ENCODE measurements at places on chromosomes 6 and 20.

- DNase-seq = no peak
Observed at GRCh38 chr6:30747902-30748769, 3.8 kb upstream of the IER3 start.

DNA sequence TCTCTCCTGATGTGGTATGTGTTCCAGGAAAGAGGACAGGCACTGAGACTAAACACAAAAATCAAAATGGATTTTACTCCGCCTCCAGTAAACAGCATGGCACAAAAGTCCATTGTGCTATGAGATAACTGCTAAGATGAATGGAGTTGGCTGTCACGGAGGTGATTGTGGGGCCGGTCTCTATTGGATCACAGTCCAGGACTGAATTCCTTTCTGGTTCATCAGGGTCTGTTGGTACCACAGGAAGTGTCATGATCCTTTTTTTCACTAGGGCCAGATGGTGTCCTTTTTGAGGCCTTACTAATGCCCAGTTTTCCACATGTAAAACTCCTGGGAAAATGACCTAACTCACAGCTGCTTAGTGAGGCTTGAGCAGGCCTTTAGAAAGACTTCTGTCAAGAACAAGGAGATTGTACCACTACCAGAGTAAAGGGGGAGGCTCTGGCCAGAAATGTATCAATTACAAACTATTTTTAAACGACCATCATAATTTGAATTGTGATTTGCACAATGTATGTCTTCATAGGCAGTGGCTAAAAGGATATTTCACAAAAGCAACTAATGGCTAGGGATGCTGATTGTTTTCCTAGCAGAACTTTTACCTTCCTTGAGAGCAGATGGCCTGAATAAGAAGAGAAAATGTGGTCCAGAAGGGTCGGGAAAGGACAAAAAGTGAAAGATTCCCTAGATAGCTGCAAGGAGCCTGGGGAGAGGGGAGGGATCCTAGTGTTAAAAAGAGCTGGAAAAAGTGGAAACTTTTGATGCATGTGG lies 192.2 kb upstream of the POU3F2 start:
- peak; percentile 46 for DNase-seq

DNA sequence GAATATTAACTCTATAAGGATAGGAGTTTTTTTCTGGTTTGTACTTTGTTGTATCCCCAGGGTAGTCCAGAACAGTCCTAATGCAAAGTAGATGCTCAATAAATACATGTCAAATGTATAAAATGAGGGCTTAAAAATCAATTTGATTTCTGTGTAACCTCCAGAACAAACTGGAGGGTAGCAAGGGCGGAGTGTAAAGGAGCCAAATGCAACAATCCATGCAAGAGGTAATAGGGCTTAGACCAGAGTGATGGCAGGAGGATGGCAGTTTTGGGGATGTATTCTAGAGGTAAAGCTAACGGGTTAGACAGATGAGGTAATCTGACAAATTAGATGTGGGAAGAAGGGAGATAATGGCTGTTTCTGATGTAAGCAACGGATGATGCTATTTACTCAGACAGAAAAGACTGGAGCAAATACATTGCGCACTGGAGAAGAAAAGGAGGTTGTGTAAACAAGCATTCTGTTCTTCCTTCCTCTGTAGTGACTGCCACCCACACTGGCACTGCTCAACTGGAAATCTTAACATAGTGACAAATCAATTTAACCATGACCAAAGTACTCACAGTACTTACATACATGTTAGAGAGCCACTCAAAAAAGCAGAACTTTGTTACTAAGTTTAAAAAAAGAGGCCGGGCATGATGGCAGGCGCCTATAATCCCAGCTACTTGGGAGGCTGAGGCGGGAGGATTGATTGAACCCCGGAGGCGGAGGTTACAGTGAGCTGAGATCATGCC lies 2.0 kb downstream of the ZNF318 start:
- DNase-seq = no peak

DNA sequence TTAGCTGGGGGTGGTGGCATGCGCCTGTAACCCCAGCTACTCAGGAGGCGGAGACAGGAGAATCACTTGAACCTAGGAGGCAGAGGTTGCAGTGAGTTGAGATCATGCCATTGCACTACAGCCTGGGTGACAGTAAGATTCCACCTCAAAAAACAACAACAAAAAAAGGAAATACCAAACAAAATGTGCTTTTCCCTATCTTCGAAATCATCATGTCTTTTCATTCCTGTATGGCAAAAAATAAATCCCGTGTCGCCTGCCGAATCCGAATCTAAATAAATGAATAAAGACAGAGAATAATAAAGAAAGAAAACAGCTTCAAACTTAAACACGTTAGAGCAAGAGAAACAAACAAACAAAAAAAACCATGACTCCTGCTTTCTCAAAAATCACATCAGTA lies 11.8 kb downstream of the B4GALT5 start:
- no peak for DNase-seq

- DNase-seq = no peak
Observed at GRCh38 chr20:42152575-42152974, 534.4 kb upstream of the CHD6 start.

GRCh38 chr6:32659856-32660595 lies 6.4 kb downstream of the HLA-DQB1 start:
- no peak for DNase-seq

- no peak for DNase-seq
Observed at GRCh38 chr6:90458353-90459224, 128.3 kb downstream of the MAP3K7 start.

DNA sequence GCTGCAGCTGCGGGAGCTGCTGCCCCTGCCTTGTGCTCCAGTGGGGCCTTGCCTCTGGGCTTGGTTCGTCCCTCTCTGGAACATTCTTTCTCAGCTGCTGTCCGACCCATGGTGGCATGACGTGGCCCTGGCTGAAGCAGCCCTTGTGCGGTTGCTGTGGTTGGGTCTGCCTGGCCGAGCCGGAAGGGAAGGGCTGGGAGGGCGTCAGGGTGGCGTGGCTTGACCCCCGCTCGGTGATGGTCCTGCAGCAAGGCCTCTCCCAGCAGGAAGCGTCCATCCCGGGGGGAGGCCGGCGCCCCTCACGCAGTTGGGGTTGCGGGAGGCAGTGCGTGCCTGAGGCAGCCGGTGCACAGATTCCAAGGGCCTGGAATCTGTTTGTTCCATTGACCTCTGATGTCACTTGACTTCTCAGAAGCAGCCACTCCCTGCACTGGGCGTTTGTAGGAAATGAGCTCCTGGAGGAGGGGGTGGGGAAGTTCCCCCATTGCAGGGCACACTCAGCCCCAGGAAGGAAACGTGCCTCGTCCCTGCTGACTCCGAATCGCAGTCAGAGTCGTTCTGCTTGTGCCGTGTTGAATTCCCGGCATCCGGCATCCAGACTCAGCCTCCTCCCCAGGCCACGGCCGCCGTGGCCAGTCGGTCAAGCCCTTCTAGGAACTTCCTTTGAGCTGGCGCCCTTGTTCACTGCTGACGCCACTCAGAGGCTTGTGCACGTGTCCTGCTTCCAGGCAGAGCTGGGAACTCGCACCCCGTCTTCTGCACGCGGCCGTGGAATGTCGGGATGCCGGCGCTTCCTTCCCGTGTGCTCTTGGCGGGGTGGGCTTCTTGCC lies 9.7 kb upstream of the TNFRSF6B start:
- DNase-seq = peak; percentile 80

DNA sequence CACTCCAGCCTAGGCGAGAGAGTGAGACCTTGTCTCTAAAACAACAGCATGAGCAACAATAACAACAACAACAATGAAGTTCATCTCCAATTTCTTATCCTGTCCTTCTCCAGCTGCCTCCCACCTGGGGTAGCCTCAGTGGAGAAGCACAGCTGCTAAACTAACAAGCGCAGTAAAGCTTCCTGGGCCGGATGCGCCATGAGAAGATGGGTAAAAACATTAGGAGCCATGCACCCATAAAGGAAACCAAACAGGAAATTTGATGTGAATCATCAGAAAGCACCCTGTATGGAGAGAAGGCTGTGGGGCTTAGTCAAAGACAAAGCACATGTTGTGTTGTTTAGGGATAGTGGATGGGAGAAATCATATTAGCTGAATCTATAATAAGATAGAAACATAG lies 61.1 kb upstream of the CCN6 start:
- peak; percentile 55 for DNase-seq

DNA sequence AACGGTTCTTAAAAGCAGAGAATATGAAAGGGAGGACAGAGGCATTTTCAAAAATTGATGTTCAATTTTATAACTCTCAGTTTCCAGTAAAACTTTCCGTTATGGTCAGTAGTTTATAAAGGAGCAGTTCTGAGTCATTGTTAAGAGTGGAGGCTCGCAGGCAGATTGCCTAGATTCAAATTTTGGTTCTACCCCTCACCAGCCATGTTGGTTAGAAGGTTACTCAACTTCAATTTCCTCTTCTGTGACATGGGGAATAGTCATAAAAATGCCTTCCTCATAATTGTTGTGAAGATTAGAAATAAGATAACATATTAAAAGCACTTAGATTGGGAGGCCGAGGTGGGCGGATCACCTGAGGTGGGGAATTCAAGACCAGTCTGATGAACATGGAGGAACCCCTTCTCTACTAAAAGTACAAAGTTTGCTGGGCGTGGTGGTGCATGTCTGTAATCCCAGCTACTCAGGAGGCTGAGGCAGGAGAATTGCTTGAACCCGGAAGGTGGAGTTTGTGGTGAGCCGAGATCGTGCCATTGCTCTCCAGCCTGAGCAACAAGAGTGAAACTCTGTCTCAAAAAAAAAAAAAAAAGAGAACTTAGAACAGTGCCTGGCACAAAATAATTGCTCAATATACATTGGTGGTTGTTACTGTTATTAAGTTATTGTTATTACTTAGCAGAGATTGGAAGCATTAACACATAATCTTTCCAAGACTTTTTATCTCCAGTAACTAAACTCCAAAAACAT lies 348.9 kb downstream of the NRN1 start:
- DNase-seq = peak; percentile 11

DNA sequence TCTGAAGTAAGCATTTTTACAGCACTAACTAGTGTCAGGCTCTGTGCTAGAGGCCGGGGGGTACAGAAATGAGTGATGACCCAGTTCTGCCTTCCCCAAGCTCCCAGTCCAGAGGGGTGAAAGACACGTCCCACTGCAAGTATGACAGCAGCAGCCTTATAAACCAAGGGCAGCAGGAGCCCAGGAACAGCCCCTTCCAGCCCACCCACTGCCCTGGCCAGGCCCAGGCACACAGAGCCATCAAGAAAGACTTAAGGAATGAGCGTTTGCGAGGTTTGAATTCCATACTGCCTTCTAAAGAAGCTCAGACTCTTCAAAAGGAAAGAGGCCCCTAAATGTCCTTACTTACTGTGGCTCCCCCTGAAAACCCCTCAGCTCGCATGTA lies 10.0 kb downstream of the TRERF1 start:
- no peak for DNase-seq

GRCh38 chr6:84791233-84791632 lies 26.8 kb upstream of the TBX18 start:
- peak; percentile 40 for DNase-seq

GRCh38 chr20:53914781-53915445 lies 155.5 kb downstream of the BCAS1 start:
- DNase-seq = peak; percentile 44

DNA sequence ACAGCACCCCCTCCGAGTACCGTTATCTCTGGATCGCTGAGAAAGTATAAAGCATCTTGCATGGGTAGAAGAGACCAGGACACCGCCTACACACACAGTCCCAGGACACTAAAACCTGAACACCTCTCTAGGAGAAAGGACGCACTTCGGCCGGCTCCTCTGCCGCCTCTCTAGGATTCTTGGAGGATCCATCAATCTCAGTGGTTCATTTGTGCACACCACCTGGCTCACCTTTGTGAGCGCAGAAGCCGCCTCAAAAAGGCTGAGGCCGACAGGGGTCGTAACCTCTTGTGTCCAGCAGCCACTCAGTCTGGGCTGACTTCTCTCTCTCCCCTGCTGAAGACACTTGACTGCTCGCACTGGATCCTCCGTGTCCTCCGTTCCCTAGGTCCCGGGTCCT lies 13.5 kb downstream of the ZSCAN23 start:
- no peak for DNase-seq

- DNase-seq = peak; percentile 64
Observed at GRCh38 chr6:157867155-157867559, 44.1 kb downstream of the SNX9 start.

- DNase-seq = peak; percentile 29
Observed at GRCh38 chr6:111874025-111874415, 768 bp upstream of the FYN start.

DNA sequence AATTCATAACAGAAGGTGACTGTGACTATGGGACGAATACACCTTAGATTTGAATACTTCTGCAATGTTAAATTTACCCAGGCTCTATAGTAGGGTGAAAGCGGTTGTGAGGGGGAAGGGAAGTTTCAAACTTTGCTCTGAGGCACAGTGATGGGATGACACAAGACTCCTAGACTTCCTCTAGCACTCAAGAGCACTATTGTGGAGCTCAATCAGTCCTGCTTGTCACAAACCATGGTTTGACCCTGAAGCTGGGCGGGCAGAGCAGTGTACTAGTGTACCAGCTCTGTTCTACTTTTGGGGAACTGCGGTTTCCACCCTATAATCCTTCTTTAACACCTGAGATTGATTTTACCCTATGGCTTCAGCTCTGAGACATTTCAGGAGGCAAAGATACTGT lies 17.1 kb downstream of the TRIM27 start:
- DNase-seq = no peak
